Activated CD4-positive, CD25-positive, alpha-beta regulatory T cell treated with anti-CD3 and anti-CD28 coated beads, Interleukin-2, amount 50 U/mL, for 16 hours (primary cell): ENCODE measurements at places on chromosomes 1 and 21.

GRCh38 chr1:2031546-2032540, 12.7 kb downstream of the GABRD start:
- DNase-seq: no peak

- DNase-seq: no peak
Measured at GRCh38 chr1:26857473-26858060, 5.4 kb upstream of the SFN start.

DNA sequence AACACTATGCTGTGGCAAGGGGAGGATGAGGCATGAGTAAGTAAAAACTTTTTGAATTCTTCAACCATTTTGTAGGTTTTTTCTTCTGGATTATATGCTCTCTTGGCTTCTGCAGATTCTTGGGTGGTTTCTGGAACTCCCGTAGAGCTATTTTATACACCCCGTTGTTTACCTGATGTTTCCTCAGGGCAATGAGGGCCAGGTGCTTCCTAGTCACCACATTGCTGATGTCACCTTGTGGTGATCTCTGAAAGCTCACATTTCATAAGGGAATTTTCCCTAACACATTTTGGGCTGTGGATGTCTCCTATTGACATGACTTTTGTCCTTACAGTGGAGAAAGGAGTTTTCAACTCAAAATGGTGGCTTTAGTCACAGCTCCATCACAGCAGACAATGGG, 356.6 kb downstream of the PLA2G4A start:
- DNase-seq: no peak

DNA sequence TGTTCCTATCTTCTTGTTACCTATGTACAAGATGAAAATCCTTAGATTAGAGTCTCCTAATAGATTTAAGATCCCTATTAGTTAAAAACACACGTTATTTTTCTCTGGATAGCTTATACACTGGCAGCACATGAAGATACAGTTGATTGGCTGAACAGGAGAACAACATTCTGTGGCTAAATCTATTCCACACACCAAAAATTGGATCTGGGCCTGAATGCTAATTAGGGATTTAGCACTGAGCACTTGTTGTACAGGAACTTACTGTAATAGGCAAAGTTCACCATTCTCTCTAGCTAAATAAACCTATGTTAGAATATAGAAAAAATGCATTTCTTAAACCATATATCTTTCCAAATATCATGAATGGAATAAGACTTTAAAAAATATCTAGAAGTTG, 117.1 kb upstream of the PTGFR start:
- no peak for DNase-seq

GRCh38 chr1:64482720-64483119, 12.8 kb downstream of the CACHD1 start:
- DNase-seq: no peak

DNA sequence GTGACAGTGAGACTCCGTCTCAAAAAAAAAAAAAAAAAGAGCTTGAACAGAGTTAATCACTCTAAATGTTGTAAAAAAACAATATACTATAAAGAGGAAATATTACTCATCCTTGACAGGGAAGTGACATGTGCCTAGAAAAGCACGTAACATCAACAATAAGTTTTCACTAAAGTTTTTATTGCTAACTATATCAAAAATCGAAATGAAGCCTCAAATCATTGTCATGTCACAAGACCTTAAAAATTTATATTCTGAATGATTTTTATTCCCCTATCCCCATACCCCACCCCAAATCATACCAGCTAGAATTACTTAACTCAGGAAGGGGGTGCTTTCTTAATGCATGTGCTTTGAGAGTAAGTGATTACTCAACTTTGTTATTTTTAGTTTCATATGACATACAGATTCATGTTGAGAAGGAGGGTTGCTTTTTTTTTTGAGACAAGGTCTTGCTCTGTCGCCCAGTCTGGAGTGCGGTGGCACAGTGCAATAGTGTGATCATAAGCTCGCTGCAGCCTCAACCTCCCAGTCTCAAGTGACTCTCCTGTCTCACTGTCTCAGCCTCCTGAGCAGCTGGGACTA, 53.6 kb upstream of the MUTYH start:
- no peak for DNase-seq

- no peak for DNase-seq
Measured at GRCh38 chr21:32070676-32071330, 198.0 kb downstream of the HUNK start.

- no peak for DNase-seq
Measured at GRCh38 chr1:8020032-8020431, 6.1 kb downstream of the ERRFI1 start.

DNA sequence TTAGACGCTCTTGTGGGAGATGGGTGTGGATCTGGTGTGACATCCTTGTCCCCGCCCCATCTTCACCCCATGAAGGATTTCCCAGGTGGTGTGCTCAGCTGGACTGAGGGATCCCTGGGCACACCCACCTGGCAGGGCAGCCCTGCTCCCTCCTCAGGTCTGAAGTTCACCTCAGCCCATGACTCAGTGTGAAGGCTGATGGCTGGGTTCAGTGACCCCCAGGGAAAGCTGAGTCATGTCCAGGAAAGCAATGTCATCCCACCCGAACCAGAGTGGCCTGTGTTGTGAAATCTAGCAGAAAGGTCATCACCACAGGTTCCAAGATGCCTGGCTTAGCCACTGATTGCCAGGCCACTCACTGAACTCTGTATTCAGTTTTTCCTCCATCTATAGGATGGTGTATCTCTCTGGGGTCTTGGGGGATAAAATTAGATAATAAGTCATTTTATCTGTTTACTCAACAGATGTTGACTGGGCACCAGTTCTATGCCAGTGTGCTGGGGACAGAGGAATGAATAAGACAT, 97.7 kb upstream of the JUN start:
- DNase-seq: no peak

DNA sequence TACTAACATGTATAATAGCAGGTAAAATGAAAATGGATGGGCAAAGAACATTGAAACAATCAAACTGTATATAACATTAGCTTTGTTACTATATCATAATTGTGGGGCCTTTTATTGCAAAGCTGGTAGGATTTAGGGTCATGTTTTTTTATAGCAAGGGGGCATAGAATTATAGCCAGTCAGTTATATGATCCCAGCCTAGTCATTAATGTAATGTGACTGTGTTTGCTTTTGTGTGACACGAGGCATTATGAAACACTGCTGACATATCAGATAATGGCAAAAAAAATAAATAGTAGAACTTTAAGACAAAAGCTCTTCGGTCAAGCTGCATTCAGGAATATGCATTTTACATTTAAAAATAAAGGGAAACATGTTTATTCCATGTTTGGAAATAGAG, 81.3 kb upstream of the ZNF281 start:
- DNase-seq: no peak

- no peak for DNase-seq
Measured at GRCh38 chr21:17393413-17393812, 119.4 kb upstream of the CXADR start.

GRCh38 chr1:113396585-113396984, 6.3 kb downstream of the MAGI3 start:
- DNase-seq: no peak

DNA sequence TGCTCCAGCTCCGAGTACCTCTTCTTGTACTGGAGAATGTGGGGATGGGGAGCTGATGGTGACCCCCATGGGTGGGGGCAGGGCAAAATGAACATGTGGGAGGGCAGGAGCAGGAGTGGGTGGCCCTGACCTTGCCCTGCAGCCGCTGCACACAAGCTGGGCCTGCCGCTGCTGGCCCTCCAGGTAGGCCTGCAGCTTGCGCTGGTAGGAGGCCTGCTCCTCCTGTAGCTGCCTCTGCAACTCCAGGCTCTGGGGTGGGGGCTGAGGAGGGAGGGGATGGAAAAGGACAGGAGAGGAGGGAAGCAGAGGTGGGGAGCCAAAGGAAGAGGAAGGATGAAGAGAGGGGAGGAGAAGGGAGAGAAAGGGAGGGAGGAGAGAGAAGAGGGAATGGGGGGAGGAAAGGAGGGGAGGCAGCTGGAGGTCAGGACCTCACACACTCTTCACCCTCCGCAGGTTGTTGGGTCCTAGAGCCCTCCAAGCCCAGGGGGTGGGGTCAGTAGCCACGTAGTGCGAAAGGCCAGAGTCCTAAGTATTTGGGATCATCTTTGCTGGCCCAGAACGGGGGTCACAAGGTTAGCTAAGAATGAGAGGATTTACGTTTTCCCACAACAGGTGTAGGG, 22.9 kb downstream of the RNU1-1 start:
- no peak for DNase-seq

DNA sequence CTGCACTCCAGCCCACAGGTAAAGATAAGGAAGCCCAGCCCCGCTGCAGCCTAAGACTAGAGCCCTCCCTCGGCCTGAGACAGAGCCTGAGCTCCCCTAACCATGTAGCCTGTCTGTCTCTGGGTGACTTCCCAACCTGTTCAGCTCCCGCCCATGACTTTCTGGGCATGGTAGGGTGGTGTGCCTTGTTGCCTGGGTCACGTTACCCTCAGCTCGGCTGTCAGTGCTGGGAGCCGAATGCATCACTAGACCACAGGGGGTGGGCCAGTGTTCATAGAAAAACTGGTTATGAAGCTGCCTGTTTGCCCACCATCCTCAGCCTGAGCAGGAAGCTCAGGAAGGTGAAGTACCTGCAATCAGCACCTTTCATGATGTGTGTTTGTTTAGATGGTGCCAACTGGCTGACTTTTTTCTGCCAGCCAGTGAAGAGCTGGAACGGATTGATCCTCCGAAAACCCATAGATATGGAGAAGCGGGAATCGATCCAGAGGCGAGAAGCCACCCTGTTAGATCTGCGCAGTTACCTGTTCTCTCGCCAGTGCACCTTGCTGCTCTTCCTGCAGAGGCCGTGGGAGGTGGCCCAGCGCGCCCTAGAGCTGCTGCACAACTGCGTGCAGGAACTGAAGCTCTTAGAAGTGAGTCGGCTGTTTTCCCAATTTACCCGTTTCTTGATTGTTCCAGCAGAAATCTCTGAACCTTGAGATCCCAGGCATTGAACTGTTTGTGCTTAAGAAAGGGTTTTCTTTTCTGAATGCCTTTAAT, 43.9 kb upstream of the PWP2 start:
- DNase-seq: no peak

DNA sequence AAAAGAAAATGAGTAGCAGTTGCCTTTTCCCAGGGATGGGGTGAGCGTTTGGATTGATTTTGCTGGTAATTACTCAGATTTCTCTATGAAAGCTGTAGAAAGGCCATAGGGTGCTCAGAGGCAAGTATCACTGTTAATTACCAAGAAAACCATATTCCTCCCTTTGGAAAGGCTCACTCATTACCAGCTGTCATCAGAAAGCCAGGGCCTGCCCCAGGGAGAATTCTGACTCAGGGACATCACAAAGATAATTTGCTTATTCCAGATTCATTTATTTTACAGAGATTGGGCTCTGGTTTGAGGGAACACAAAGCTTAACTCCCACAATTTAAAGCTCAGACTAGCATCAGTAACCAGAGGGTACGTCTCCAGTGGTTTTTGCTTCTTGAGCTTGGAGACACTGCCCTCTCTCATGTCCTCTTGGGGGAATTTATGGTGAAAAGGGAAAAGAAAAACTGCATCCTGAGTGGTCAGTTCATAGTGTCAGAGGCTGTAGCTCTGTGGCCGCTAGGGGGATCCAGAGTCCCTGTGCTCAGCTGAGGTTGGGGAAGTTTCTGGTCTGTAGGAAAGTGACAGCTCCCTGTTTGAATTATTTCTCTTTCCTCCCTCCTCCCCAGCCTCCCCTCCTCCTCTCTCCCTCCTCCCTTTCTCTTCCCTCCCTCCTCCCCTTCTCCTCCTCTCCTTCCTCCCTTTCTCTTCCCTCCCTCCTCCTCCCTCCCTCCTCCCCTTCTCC, 204.3 kb downstream of the KCNJ6 start:
- DNase-seq: no peak

DNA sequence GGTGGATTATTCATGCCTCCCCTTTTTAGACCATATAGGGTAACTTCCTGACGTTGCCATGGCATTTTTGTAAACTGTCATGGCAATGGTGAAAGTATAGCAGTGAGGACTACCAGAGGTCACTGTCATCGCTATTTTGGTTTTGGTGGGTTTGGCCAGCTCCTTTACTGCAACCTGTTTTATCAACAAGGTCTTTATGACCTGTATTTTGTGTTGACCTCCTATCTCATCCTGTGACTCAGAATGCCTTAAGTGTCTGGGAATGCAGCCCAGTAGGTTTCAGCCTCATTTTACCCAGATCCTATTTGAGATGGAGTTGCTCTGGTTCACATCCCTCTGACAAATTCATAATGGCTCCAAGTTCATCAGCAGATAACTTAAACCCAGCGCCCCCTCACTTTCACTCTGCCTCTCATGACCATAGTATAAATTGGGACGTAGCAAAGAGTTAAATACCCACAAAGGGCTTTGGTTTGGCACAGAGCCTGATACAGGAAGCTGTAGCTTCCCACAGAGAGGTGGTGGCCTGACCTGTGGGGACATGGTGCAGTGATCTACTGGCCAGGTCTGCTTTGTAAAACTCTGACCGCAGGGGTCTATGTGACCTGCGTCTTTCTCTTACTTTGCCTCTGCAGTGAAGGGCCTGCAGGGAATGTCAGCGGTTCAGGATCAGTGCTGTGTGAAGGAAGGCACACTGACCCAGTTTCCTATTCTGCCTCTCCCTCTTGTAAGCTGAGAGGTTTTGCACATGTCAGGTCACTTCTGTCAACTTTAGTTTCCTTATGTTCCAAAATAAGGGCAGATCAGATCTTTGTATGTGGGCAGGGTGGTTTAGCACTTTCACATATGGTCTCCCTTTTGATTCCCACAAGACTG, 78.1 kb upstream of the ZNF644 start:
- DNase-seq: no peak
